ENCODE measurements at places on chromosomes 5 and 9.

DNA sequence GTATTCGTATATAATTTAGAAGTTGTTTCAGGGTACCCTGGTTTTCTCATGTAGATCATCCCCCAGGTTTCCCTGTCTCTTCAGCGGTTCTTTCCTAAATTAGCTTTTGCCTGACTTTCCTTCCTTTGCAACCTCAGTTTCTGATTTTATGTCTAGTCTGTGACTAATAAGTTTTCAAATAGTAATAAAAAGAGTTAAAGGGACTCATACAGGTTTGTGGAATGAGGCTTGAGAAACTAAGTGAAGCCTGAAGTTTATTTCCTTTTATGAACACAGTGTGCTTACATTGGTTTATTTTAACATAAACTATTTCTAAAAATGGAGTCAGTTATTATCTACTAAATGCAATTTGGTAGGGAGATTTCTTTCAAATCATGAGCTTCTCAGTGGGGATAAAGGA lies 96.8 kb downstream of the TRIO start:
- DNase-seq: no peak

- peak; percentile 64 for DNase-seq
Observed at GRCh38 chr5:54610197-54610944, 92.8 kb downstream of the SNX18 start.

DNA sequence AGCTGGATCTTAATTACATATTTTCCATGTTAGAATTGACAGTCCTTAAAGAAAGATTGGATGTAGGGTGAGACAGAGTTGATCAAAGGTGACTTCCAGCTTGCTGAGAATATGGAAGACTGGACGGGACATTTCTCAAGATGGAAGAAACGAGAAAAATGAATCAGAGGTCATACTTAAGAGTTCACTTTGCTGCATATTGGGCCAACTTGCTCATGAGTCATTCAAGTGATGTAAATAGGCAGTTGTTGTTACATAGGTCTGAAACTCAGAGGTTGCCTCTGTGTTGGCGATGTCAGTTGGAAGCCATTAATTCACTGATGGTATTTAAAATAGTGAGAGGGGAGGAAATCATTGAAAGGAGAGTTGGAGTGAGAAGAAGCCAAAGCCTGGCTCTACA lies 132.8 kb downstream of the CD180 start:
- DNase-seq: no peak

GRCh38 chr9:128151309-128152132 lies 2.3 kb downstream of the LCN2 start:
- DNase-seq: no peak

DNA sequence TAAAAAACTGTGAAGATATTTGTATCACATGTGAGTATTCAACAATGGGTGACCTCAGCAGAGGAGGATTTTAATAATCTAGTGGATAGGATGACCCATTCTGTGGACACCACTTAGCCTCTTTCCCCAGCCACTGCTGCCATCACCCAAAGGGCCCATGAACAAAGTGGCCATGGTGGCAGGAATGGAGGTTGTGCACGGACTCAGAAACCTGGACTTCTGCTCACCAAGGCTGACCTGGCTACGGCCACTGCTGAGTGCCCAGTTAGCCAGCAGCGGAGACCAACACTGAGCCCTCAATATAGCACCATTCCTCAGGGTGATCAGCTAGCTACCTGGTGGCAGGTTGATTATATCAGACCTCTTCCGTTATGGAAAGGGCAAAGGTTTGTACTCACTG lies 1410.4 kb upstream of the CDH9 start:
- no peak for DNase-seq

- DNase-seq: no peak
Observed at GRCh38 chr9:77435688-77436087, 212.4 kb downstream of the GNA14 start.

GRCh38 chr9:137761793-137762192 lies 115.8 kb upstream of the CACNA1B start:
- no peak for DNase-seq

- no peak for DNase-seq
Observed at GRCh38 chr5:77486344-77486962, 5.7 kb downstream of the WDR41 start.

DNA sequence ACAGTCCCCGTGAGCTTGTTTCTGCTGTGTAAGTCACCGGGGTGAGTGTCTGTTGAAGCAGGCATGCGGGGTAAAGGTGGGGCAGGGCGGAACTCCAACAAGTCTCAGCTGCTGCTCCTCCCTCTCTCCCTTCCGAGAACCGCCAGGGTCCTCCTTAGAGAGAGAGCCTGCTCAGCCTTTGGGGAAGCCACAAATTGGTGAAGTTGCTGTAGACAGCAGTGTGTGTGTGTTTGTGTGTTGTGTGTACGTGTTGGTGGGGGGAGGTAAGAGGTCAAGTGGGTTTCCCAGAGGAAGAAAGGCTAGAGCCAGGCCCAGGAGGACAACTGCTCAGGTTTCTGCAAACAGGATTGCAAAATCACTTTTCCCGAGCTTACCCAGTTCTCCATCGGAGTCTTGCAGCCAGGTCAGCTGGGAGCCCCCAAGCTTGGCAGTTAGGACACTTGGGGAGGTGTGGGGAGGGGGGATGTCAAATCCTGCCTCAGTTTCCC lies 38.9 kb upstream of the DAB2IP start:
- no peak for DNase-seq

DNA sequence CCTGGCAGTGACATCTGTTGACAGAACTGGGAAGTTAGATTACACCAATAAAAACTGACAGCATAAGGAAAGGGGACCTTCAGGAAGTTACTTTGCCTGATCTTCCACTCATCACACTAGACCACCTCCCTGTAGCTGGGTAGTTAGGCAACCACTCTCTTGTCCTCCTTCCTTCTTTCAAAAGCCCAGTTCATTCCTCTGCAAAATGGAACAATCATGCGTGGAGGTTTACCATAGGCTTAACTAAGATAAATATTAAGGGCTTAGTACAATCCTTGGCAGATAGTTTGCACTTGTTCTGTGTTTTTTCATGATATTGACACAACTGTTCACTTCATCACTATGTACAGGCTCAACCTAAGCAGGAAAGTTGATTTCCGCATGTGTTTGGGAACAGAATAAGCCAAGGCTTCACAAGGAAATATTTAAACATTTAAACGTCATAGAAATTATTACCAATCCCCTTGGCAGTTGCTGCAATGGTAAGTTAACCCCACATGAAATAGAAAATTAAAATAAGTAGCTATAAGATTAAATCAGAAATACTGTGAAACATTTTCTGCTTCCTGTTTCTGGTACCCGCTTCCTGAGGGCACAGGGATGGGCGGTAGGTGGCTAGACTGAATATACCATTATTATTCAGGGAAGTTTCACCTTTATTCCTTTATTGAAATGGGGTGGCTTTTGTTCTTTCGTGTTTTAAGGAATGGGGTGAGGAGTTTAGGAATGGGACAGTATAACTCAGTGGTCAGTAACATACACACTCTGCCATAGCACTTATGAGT lies 9.9 kb upstream of the PTGER4 start:
- no peak for DNase-seq

GRCh38 chr5:64811050-64811640 lies 42.4 kb downstream of the CWC27 start:
- peak; percentile 14 for DNase-seq

GRCh38 chr5:21774281-21774680 lies 1078.9 kb downstream of the CDH12 start:
- no peak for DNase-seq

DNA sequence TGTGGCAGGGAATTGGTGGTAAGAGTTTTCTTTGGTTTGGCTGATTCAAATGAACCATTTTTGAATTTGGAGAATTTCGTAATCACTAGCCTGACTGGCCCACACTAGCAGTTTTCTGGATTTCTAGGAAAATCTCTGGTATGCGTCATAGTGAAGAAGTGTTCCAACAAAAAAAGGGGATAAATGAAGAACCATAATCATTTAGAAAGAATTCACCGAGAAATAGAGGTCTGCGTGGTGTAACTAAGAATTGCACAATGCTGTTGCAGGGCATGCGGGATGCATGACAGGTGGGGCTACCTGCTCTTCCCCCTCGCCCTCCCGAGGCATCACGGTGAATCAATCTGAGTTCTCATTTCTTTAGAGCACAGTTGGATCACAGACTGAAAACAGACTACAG lies 232.3 kb upstream of the PAPPA start:
- DNase-seq: no peak

GRCh38 chr5:109034306-109034705 lies 286.6 kb downstream of the FER start:
- DNase-seq: no peak

DNA sequence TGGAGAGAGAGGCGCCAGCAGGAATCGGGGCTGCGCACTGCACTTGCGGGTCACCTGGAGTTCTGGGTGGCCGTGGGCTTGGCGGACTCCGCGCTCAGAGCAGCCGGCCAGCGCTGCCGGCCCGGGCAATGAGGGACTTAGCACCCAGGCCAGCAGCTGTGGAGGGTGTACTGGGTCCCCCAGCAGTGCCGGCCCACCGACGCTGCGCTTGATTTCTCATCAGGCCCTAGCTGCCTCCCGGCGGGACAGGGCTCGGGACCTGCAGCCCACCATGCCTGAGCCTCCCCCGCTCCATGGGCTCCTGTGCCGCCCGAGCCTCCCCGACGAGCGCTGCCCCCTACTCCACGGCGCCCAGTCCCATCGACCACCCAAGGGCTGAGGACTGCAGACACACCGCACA lies 325.6 kb downstream of the ACTL7B start:
- no peak for DNase-seq

GRCh38 chr9:94899464-94900221 lies 173.1 kb downstream of the AOPEP start:
- no peak for DNase-seq

- no peak for DNase-seq
Observed at GRCh38 chr5:137954131-137954879, 65.0 kb downstream of the PKD2L2 start.

DNA sequence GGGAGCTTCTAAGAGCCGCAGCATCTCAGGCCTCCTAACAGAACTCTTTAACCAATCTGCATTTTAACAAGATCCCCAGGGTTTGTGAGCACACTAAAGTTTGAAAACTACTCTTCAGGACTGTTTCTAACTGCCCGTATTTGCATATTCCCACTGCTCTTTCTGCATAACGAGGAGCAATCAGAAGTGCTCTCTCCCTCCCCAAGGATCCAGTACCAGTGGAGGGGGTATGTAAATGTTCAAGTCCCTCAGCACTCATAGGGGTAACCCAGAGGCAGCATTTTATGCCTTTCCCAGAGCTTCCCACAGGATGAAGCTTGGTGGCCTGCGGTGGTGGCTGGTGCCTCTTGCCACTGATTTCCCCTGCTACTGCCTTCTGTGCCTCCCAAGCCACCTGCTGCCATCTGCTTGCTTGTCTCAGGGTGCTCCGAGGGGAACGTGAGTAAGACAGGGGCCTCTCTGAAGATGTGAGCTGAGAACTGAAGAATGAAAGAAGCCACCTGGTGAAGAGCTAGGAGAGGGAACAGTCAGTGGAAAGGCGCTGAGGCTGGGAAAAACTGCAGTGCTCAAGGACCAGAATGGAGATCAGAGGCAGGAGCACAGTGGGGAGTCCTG lies 30.0 kb upstream of the PPP1R2B start:
- DNase-seq: no peak

- no peak for DNase-seq
Observed at GRCh38 chr5:27171761-27172261, 133.4 kb upstream of the CDH9 start.

DNA sequence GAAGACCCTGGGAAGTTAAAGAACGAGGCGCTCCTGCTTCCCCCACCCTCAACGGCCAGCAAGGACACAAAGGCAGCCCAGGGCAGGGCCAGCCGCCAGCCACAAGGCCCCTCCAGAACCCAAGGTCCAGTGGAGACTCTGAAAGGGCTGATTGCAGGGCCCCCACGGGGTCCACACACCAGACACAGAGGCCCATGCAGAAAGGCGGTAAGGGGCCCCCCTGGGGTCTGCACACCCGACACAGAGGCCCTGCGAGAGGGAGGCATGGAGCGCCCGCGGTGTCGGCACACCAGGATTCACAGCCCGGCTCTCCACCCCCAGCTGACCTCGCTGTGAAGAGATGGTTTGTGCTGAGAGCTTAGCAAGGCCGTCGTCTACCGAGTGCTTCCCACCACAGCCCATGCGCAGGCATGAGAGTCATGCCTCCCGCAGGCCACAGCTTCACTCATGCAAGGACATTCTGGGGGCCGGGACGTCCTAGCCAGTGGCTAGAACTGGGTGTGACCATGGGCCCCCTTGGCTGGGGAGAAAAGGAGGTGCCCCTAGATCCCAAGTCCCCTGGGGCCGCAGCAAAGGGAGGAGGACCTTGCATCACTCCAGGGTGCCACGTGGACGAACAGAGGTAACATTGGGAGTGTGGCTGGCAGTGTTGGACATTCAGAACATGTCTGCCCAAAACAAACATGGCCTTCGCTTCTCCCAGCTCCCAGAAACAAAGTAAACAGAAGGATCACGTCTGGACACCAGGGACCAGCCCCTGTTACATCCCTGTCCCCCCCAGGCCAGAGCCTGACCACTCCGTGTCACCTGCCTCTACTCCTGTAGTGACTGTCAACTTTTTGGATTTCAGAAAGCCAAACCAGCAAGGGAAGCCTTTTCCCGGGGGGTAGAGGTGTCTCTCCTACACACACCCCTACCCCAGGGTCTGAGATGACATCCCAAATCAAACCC lies 9.8 kb downstream of the BRD3 start:
- DNase-seq: no peak

- DNase-seq: no peak
Observed at GRCh38 chr5:170508036-170508435, 4.2 kb downstream of the KCNIP1 start.

DNA sequence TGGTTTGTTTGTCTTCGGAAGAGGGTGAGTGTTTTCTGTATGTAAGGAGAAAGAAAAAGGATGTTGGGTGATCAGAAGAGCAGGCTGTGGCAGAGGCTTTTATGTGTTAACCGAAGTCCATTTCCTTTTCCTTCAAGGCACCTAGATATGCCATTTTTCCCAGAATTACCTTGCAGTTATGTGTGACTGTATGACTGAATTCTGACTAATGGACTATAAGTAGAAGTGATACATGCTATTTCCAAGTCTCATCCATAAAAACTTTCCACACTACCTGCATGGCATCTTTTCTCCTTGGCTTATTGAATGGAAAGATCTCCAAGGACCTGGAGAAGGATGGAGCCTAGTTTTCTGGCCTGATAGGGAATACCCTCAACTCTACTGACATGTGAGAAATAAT lies 10.6 kb upstream of the NDUFS4 start:
- no peak for DNase-seq

DNA sequence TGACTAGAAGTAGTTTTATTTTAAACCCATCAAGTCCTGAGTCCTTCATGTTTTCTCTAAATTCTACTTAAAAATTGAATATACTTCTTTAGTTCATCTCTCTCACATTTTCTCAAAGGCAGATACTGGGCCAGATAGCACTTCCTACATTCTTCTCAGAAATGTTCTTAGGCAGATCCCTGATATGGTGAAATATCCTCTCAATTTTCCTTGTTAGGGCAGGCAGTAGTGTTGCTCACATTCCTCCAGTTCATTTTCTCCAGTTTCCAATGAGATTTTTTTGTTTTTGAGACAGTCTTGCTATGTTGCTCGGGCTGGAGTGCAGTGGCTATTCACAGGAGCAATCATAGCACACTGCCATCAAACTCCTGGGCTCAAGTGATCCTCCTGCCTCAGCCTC lies 5.7 kb downstream of the GCNT1 start:
- no peak for DNase-seq

Data from CD4-positive, alpha-beta T cell treated with Interleukin-6 at 100 ng/mL for 8 hours (primary cell).